Calu3 (cell line): ENCODE measurements at places on chromosomes 6 and 20.

DNA sequence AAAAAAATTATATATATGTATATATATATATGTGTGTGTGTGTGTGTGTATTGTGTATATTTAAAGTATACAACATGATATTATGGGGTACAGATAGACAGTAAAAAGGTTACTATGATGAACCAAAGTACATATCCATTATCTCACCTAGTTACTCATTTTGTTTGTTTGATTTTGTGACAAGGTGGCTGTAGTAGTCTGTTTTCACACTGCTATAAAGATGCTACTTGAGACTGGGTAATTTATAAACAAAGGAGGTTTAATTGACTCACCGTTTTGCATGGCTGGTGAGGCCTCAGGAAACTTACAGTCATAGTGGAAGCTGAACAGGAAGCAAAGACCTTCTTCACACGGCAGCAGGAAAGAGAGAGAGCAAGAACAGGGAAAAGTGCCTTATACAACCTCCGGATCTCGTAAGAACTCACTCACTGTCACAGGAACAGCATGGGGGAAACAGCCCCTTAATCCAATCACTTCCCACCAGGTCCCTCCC lies 30.2 kb upstream of the DACT2 start:
- DNase-seq: no peak

GRCh38 chr20:38957235-38957876 lies 4.8 kb upstream of the DHX35 start:
- no peak for DNase-seq

DNA sequence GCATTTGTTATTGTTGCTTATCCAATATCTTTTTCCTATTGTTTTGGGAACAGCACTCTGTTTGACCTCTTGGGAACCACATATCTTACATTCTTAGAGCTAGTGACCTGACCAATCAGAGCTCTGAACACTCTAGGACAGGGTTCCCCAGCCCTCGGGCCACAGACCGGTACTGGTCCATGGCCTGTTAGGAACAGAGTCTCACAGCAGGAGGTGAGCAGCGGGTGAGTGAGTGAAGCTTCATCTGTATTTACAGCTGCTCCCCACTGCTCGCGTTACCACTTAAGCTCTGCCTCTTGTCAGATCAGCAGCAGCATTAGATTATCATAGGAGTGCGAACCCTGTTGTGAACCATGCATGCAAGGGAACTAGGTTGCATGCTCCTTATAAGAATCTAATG lies 226.0 kb upstream of the TSHZ2 start:
- DNase-seq: no peak

GRCh38 chr6:87122477-87122876 lies 27.6 kb upstream of the CGA start:
- DNase-seq: no peak

GRCh38 chr6:156886409-156886808 lies 109.2 kb downstream of the ARID1B start:
- peak; percentile 64 for DNase-seq

DNA sequence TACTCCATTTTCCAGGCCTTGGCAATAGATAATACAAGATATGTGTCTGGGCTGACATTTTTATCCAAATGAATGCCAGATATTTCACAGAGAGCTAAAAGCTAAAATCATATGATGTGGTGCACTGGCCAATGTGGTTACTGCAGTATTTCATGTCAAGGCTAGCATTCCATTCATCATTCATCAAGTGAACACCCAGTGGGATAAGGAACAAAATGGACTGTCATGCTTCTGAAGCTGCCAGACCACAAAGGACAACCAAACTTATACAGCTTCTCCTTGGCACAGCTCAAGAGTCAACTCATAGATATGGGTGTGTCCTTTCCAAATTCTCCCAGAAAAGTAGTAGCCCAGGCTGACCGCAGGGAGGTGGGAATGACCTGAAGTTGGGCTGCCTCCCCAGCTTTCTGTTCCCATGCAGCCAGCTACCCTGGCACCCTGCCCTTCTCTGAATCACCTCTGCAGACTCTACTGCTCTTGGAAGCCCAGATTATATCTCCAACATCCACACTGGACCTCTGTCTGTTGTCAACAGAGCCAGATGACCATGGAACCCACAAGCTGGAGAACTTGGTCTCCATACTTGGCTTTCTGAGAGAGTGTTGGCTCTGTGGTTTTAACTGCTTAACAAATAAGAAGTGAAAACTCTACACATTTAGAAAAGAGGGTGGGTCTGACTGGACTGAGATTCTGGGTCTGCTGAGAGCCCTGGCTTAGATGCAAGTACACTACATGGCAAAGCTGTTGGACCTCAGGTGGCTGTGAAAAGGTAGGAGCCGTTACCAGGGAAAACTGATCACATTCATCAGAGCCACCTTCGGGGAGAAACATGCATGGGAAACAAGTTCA lies 122.8 kb downstream of the ALDH8A1 start:
- no peak for DNase-seq

GRCh38 chr6:33748841-33749240 lies 2.1 kb upstream of the IP6K3 start:
- DNase-seq: no peak

GRCh38 chr6:38345586-38345985 lies 294.1 kb downstream of the BTBD9 start:
- DNase-seq: no peak

DNA sequence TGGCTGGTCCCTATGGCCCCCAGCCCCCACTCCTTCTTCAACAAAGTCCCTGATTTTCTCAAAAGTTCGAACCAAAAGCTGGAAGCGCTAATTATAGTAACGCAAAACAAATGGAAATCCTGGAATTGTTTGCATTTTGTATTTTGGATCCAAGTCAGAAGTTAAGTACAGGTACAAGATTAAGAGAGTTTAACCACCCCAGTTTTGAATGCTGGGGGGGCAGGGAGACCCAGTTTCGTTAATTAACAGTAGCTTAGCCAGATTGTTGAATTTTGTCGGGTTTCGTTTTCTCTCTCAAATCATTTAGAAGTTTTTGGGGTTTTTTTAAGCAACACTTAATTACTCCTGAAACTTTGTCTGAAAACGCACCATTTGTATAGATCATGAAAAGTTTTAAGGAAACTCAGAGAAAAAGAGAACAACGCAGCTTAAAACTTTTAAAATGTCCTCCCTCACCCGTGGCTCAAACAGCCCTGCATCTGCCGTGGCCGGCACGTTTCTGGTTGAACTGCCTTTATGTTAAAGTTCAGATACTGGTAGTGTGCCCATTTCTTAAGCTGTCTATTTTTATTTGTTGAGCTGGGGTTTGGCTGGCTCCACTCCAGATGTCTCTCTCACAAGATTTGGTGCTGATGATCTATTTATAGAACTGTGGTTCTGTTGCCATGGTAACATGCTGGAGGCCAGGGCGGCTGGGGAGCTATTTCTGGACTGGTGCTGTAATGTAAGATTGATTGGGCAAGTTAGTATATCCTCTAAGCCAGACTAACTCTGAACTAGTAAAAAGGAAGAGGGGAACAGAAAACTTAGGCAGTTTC lies 55.0 kb downstream of the GNAS start:
- peak; percentile 58 for DNase-seq

- no peak for DNase-seq
Observed at GRCh38 chr6:83216806-83217205, 23.6 kb downstream of the RWDD2A start.

- DNase-seq: no peak
Observed at GRCh38 chr6:80523531-80523997, 417.1 kb downstream of the BCKDHB start.

DNA sequence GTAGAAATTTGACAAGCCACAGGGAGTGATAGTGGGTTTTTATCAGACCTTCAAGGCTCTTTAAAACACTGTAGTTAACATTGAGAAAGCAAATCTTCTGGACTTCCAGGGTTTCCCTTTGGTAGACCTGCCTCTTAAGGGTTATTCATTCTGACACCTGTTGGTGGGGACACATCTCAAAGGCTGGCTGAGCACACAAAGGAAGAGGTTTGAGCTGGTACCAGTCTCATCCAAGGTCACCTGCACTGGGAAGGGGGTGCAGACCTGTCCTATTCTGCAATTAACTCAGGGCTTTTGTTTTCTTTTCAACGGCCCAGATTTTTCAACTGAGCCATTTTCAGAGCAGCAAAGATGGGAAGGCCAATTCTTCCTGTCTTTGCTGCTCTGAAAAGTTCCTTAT lies 45.6 kb downstream of the EDN1 start:
- DNase-seq: no peak

DNA sequence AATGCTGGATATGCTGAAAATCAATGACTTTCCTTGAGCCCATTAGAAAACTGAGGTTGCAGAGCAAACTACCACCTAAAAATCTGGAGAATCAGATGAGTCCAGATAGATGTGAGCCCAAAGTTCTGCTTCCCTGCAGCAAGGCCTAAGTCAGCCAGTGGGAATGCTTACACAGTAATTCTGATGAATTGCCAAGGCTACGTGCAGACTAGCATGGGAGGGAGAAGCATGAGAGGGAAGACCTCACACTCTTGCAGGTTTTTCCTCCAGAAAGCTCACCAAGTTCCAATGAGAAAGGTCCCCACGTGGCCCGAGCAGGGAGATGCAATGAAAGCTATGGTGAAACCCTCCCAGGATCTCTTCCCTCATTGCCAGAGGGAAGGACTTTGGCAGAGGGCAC lies 104.8 kb upstream of the SIRPA start:
- no peak for DNase-seq

DNA sequence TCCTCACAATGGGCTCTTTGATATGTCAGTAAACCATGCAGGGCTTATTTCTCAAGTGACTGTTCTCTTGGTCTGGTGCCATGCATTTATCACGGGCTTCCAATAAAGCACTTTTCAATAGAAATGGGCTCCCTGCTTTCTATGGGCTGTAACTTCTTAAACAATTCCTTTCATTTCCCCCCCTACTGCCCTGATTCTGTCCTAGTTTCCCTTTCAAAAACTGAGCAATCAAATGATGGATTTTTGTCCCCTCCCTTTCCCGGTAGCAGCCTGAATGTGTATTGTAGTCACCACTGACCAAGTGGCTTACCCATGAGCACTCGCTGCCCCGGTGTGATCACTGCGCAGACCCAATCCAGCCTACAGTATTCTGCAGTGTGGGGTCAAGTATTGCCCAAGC lies 13.9 kb downstream of the RPS10 start:
- no peak for DNase-seq

GRCh38 chr6:166325383-166326042 lies 16.8 kb downstream of the SFT2D1 start:
- DNase-seq: no peak

DNA sequence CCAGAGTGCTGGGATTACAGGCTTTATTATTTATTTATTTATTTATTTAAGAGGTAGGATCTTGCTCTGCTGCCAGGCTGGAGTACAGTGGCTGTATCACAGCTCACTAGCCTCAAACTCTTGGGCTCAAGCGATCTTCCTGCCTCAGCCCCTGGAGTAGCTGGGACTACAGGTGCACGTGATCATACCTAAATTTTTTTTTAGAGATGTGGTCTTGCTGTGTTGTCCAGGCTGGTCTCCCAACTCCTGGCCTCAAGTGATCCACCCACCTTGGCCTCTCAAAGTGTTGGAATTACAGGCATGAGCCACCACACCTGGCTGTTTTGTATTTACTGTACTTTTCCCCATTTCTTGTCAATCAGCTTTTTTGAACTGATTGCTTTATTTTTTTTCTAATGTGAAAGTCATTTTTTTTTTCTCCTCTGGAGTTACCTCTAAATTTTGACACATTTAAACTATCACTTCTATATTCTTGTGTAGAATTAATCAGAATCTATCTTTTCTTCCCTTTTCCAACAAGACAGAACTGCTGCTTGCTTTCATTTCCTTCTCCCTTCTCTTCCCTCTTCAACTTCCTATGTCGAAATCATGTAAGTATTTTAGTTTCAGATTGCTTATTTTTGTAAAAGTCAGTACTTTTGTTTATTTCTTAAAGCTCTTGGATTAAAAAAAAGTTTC lies 12.0 kb downstream of the PANK2 start:
- no peak for DNase-seq

DNA sequence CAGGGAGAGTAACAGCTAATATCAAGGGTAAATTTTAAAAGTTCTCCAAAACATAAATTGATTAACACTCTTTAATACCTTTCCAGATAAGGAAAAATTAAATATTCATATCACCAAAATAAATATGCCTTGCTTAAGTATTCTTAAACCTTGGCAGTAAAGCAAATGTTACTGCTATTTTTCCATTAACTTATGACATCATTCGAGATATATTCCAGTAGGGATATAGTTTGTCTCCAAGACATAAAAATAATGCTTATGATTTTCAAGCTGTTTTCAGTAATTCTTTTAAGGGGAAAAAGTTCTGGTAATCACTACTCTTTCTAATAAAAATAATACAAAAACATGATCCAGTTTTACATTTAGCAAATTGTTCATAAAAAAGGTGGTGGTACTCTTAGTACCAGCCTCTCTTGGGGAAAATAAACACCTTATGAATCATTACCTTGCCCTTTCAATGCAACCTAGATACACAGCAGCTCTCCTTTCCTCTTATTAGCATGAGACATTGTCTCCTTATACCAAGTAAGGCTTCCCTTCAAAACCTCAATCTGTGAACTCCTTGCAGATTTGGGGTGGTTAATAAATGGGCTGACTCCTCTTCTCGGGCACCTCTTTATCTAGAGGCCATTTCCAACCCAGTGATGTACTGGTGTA lies 31.5 kb upstream of the LTV1 start:
- no peak for DNase-seq

DNA sequence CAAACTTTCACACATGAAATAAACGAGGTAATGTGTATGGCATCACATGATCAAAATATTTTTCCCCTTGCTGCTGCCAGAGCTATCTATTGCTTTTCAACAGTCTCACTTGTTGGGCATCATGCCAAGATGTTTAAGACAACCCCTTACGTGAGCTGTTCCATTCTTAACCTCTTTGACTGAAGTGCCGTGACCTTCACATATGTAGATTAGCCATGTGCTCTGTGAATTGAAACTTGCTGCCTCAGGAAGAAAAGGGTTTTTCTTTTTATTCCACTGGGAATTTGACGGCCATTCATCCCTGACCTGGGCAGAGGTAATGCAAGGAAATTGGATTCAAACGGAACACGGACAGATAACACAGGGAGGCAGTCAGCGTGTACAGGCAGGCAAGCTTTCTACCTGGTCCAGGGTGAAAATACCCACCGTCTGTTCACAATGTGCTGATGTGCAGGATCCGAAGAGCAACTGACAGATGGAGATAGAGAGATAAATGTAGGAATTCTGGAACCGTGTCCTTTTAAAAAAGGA lies 14.2 kb downstream of the ARID1B start:
- no peak for DNase-seq

GRCh38 chr20:45872626-45873025 lies 8.4 kb upstream of the ZSWIM1 start:
- DNase-seq: no peak
